SK-N-MC (cell line): ENCODE measurements at places on chromosomes 1 and 21.

GRCh38 chr1:229131243-229132105, 139.4 kb upstream of the RAB4A start:
- DNase-seq, result no peak

- no peak for DNase-seq
Observed at GRCh38 chr1:12067900-12068821, 5.1 kb downstream of the TNFRSF8 start.

DNA sequence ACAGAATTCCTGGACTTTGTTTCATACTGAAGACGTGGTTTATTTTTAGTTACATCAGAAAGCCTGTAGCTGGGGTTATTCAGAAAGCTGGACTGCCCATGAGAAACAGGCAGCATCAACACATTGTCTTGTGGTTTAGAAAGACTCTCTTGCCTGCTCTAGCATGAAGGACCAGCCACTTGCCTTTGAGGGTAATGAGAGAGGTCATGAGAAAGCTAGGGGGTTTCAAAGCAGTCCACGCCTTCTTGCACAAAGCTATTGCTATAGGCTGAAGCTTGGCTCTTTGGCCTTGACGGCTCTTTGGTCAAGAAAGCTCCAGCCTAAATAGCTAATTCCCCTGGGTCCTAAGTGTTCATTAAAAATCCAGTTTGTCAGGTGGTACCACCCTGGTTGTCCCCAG, 208.1 kb downstream of the PRDM2 start:
- no peak for DNase-seq

DNA sequence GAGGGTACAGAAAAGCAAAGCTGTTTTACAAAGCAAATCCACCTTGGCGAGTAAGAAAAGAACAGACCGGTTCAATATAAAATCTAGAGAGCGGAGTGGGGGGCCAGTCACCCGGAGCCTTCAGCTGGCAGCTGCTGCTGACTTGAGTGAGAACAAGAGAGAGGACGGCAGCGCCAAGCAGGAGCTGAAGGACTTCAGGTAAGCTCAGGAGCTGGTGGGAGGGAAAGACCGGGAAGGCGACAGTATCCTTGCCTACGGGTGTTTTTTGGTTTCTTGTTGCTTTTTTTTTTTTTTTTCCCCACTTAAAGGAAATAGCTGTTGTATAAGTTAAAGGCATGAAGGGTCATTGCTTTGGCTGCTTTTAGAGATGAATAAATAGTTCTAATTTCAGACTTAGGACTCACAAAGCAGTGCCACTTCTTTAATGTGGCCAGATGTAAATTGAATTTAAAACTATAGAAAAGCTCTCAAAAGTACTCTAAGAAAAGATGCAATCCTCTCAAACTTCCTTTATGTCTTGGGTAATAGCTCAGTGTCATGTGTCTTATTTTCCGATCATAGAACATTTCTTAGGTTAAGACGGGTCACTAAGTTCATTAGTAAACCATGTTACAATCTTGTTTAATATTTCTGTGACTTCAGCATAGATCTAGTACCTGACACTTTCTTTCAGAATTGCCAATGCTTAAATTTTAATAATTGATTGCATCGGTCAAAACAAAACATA, 82.8 kb downstream of the PRDM2 start:
- no peak for DNase-seq

GRCh38 chr1:219000631-219001030, 173.0 kb upstream of the LYPLAL1 start:
- no peak for DNase-seq
